ENCODE measurements at places on chromosomes 5 and 9.

GRCh38 chr5:14266686-14267085 lies 123.5 kb downstream of the TRIO start:
- DNase-seq: no peak

DNA sequence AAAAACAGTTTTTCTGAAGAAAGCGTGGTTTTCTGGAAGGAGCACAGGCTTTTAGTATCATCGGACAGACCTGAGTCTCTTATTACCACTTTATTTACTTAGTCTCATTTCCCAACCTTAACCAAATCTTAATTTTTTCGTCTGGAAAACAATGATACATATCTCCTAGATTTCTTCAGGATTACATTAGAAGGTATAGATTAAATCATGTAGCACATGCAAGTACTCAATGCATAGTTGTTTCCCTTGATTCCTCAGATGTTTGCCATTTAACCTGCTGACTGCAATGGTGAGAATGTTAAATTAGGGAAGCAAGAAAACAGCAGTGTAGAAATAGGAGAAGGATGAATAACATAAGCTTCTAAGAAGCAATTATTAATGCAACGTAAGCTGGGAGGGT lies 289.4 kb downstream of the PDE4D start:
- DNase-seq: no peak

DNA sequence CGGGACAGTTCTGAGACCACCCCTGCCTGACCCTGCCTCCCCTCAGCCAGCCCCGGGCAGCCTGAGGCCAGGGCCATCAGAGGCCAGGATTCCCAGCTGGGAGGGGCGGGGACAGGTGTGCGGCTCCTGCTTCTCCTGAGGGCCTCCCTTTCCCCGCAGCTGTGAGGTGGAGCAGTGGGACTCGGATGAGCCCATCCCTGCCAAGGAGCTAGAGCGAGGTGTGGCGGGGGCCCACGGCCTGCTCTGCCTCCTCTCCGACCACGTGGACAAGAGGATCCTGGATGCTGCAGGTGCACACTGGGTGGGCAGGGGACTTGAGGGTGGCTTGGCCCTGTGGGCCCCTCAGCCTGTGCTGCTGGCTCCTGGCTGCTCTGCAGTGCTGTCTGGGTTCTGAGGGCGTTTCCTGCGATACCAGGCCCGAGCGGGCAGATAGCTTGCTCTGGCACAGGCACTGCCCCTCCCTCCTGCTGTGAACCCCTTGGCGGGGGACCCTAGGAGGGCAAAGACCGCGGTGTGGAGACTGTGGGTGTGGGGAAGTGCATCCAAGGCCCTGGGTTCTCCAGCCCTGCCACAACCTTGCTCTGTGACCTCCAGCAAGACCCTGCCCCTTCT lies 2.3 kb downstream of the GRHPR start:
- no peak for DNase-seq

- DNase-seq: no peak
These were observed 7.7 kb upstream of the EXOC3 start for GRCh38 chr5:435156-435790.

- DNase-seq: no peak
These were observed 180.6 kb downstream of the ADAMTS12 start for GRCh38 chr5:33711094-33711679.

DNA sequence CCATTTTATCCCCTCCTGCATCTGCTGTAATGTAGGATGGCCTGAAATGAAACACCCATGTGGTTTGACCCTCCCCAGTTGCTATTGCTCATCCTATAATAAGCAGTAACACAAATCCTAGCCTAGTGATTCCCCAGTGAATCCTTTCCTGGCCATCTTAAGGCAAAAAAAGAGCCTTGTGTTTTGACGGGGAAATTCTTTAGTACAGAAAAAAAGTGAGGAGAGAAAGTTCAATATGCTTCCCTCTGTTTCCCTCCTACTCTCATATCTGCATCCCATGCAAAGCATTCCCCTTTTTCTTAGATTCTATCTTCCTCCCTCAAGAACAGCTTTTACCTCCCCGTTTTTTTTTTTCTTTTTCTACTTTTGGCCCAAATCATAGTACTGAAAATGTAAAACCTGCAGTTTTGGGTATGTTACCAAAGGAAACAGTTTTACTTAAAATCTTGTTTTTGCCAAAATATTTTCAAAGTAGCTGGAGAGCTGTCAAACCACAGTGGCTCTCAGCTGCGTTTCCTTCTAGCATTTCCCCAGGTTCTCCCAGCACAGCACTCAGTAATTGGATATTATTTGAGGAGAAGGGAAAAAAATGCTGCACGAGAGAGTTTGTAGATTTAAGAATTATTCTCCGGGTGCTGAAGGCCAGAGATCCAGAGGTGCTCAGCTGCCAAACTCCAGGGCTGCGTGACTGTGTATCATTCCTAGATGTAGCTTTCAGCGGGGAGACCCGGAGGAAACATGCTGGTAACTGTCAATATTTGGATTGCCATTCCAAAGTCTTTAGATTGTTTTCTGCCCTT lies 321.4 kb downstream of the NPR3 start:
- no peak for DNase-seq

DNA sequence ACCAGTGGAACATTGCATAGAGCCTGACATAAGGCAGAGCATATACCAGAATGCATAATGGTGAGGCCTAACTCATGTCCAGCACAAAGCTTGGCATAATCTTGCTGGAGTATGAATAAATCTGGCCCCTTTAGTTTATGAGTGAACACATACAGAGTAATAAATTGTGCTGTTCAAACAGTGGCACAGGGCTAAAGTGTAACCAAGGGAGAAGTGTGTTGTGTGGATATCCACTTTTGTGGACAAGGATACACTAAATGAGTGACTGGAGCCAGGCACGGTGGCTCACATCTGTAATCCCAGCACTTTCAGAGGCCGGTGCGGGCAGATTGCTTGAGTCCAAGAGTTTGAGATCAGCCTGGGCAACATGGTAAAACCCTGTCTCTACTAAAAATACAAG lies 29.4 kb upstream of the JMY start:
- DNase-seq: no peak

DNA sequence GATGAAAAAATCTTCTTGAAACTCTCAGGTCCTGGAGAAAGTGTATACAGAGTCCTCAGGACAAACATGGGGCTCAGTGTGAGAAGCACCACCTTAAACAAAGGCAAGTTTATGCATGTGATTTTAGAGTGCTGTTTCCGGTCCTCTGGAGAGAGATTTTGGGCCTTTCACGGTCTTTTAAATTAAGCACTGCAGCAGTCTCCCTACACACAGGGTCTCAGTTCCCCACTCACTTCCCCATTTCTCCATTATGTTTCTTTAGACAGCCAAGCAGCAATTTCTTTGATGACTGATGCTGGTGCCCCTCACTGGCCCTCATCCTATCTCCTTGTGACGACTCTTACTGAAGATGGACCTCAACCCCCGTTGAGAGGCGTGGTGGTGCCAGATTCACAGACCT lies 220.2 kb upstream of the CLINT1 start:
- no peak for DNase-seq

- DNase-seq: no peak
These were observed 92.4 kb downstream of the MED27 start for GRCh38 chr9:131987232-131987631.

DNA sequence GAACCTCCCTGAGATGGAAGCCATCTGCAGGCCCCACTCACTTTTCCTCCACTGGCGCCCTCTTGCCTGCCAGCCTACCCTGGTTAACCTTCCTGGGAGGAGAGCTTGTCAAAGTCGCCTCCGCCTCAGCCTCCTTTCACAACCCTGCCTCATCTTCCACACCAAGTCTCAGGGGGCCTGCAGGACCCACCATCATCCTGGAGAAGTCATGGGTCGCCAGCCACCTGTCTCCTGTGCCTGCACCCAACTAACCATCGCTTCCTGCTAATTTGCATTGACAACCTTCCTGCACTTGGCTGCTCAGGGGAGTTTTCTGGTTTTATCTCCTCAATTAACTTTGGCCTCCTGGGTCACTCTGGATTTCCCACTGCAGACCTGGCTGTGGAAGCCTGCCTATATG lies 52.8 kb upstream of the GRHPR start:
- DNase-seq: no peak

DNA sequence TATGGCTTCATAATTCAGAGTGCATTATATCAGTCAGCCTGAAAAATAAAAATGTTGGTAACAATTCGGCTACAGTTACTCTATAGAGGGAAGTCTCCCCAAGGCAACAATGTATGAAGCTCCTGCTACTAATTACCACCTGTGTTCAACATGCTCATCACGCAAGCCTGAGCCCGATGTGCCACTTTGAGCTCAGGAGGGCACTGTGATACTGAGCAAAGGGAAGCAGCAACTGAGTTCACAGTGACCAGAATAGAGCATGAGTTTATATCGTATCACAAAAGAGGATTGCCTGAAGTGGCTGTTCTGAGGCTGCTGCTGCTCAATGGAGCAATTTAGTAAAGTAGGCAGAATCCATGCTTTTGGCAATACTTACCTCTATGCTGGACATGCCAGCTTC lies 202.0 kb upstream of the HAPLN1 start:
- DNase-seq: no peak

- no peak for DNase-seq
These were observed 213.8 kb downstream of the ARHGAP26 start for GRCh38 chr5:142984011-142984410.

- no peak for DNase-seq
These were observed 28.7 kb downstream of the SMIM32 start for GRCh38 chr5:136164226-136164625.

- DNase-seq: no peak
These were observed 2.3 kb downstream of the LCN2 start for GRCh38 chr9:128151309-128152132.

DNA sequence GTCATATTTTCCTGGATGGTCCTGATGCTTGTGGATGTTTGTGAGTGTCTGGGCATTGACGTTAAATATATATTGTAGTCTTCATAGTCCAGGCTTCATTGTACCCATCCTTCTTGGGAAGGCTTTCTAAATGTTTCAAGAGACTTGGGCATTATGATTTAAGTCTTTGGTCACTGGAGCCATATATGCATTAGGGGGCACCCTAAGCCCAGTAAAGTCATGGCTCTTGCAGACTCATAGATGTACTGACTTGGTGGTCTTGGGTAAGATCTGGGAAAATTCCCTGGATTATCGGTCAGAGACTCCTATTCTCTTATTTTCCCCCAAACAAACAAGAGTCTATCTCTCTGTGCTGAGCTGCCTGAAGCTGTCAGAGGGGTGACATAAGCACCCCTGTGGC lies 271.1 kb downstream of the TRIM36 start:
- no peak for DNase-seq

GRCh38 chr5:119347574-119347973 lies 8.2 kb upstream of the TNFAIP8 start:
- no peak for DNase-seq

- DNase-seq: no peak
These were observed 114.4 kb upstream of the LIFR start for GRCh38 chr5:38670878-38671277.

- DNase-seq: no peak
These were observed 209.1 kb upstream of the ADCY2 start for GRCh38 chr5:7186818-7187217.

DNA sequence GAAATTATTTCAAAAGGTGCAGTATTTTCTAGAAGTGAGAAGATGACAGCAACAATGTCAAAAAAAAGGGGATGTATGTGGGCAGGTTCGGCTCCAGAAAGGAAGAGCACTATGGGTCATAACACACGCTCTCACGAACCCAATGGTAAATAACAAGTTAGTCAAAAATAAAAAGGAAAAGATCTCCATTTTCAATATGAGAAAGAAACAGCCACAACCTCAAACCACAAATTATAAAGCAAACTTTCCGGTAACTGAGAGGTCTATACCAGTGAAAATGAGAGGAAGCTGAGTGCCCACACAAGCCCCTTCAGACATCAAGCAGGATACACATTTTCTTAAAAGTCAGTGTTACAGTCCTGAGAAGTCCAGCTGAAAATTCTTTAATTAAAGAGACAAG lies 398.5 kb upstream of the RPS23 start:
- peak; percentile 2 for DNase-seq

DNA sequence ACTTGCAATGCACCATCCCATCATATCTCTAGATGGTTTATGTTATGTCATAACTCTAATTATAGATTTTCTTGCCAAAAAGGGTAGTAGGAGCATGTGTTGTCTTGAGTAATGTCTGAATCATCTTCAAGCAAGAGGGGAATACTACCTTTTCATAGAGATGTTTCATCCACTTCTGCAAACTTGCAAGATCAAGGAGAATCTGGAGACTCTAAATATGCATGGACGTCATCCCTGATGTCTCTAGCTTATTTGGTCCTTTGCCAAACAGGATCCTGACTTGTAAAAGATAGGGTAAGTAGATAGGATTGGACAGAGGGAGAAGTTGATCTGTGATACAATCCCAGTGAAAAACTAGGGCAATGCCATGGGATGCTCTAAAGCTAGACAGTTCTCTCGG lies 246.5 kb downstream of the DMRTA1 start:
- DNase-seq: no peak

- no peak for DNase-seq
These were observed 139.8 kb downstream of the DOCK8 start for GRCh38 chr9:354453-354852.

DNA sequence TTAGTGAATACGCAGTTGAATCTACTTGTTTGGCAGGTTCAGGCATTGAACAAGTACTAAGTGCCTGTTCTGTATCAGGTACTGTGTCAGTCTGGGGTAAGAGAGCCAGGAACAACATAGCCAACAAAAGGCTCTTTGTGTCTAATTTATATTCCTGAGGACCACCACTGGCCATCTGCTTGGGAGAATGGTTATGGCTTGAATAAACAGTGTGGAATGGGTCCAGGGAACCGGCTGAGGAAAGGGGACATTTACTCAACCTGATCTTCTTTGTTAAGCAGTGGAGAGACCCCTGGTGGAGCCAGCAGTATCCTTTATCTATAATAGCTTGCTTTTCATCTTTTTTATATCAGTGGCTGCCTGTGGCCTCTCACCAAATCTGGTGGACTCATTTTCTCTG lies 38.6 kb downstream of the EXOSC2 start:
- no peak for DNase-seq

DNA sequence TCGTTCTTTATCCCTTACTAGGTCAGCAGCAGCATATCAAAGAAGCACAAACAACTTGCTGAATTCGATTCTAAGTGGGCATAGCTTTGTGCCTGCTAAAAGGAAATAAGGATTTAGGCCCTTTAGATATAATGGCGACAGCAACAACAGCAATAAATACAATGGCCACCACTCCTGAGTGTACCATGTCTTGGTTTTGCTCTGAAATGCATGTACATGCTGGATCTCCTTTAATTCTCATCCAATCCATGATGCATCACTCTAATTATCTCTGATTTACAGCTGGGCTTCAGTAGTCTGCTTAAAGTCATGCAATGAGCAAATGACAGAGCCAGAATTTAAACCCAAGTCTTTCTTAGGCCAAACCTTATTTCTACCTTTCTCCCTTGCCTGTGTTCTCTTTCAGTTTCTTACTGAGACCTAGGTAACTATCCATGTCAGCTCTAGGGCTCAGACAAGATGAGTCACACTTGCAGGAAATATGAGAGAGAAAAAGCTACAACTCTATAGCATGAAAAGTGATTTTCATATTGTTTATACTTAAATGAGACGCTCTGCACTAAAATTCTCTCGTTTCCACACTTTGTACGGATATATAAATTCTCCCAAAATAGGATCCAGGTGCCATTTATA lies 111.8 kb downstream of the HMHB1 start:
- no peak for DNase-seq

All from activated CD4-positive, alpha-beta T cell treated with anti-CD3 and anti-CD28 coated beads, Interleukin-2, amount 50 U/mL, for 24 hours (primary cell).